ENCODE measurements at places on chromosomes 5 and 9. TPM values are rescaled to one million over a fixed set of nuclear protein-coding genes. Genes with fewer than 3 reads are reported as not detected.

ADAMTS2 gene
- polyA plus RNA-seq, result 9.6 TPM

MCCC2 gene
- polyA plus RNA-seq, result 60.6 TPM

BAAT gene
- 0.09 TPM for polyA plus RNA-seq

SKP2 gene
- polyA plus RNA-seq, result 49.9 TPM

CANX gene
- polyA plus RNA-seq, result 128 TPM

GRCh38 chr9:89372230-89372816, 54.0 kb downstream of the SECISBP2 start:
- H3K27ac ChIP-seq, result no peak overlapping the region
- H3K27me3 ChIP-seq, result no peaks in the 10 kb centered on the region
- H3K4me1 ChIP-seq, result no peaks in the 10 kb centered on the region
- no peaks in the 10 kb centered on the region for H3K36me3 ChIP-seq
- no peak overlapping the region for H3K4me3 ChIP-seq

DNA sequence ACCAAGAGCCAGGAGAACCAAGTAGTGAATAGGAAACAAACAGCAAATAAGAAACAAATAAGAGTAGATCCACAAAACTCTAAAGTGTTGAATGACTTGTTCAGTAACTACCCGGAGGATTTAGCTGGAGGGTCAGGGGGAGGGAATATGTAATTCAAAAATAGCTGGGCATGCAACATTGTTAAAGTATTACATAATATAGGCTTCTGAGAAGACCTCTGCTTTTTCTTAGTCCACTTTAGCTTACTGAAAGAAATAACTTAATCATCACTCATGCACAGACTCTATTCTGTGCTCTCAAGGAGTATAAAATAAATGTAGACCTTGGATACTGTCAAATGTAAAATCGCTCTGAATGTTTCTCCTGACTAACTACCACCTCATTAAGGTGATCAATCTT, 183.2 kb upstream of the POU5F2 start:
- no peak overlapping the region for H3K27ac ChIP-seq
- no peak for DNase-seq
- no peaks in the 10 kb centered on the region for H3K27me3 ChIP-seq
- H3K36me3 ChIP-seq, result no peaks in the 10 kb centered on the region

- H3K4me3 ChIP-seq, result no peak overlapping the region
- no peaks in the 10 kb centered on the region for H3K4me1 ChIP-seq
- no peak overlapping the region for H3K27ac ChIP-seq
- no peaks in the 10 kb centered on the region for H3K27me3 ChIP-seq
- no peaks in the 10 kb centered on the region for H3K36me3 ChIP-seq
Measured at GRCh38 chr9:101130054-101130453, 101.5 kb downstream of the PLPPR1 start.

DNA sequence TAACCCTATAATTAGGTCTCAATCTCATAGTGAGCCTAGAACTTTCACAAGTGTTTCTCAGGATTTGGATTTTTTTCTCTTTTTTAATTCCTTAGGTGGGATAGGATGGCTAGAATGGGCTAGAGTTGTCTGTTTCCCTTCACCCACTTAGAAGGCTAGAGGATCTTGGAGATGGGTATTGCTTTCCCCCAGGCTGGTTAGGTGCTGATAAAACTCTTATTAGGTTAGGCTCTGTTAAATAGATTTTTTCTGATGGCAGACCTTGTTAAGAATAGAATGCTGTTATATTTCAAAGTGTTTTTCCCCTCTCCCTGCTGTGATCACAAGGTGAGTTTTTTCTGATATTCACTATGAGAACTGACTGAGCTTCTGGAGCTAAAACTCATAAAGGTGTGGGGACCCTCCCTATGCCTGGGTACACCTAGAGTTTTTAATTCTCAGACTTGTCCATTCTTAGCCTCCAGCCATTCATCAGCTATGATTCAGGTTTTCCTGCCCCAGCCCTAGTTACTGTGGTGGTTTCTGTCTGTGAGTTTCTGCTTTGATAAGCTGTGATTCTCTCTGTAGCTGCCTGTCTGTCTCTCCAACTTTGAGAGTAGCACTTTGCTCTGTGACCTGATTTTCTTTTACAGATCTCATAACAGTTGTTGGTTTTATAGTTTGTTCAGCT, 132.4 kb downstream of the HACD4 start:
- no peak overlapping the region for H3K4me3 ChIP-seq
- no peaks in the 10 kb centered on the region for H3K27me3 ChIP-seq
- no peaks in the 10 kb centered on the region for H3K4me1 ChIP-seq

- H3K4me1 ChIP-seq, result peaks cover 2% of the 10 kb centered on the region
- no peaks in the 10 kb centered on the region for H3K27me3 ChIP-seq
- H3K27ac ChIP-seq, result no peak overlapping the region
Measured at GRCh38 chr9:100669968-100670367, 92.1 kb downstream of the CAVIN4 start.

GRCh38 chr5:33362915-33363314, 77.8 kb upstream of the TARS1 start:
- no peaks in the 10 kb centered on the region for H3K36me3 ChIP-seq
- no peak overlapping the region for H3K4me3 ChIP-seq
- no peak overlapping the region for H3K27ac ChIP-seq
- no peaks in the 10 kb centered on the region for H3K4me1 ChIP-seq
- no peak for DNase-seq
- no peaks in the 10 kb centered on the region for H3K27me3 ChIP-seq
